Amniotic epithelial cell (primary cell): ENCODE measurements at places on chromosomes 6 and 20.

- no peak for DNase-seq
Measured at GRCh38 chr20:57840066-57840465, 130.3 kb upstream of the PMEPA1 start.

DNA sequence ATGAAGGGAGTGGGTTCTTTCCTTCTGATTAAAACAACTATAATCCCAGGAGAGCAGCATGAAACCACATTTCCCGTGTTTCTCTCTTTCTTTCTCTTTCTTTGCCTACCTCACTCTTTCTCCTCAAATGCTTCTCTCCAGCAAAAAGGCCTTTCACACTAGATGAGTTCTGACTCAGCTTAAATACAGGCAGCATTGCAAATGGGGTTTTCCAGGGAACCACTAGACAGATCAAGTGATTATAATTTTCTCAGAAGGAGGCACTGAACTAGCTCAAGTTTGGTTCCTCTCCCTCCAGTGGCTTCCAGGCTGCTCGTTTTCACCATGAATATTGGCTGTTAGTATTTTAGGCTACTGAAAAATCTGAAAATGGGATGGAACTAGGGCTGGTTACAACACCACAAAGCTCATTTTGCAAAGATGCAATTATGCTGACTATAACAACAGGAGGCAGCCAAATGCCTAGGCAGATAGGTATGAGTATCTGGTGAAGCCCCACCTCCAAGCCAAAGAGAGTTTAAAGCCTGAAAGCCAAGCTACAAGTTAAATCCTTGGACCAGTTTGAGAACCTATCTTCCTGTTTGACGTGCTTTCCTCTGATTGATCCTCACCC lies 260.0 kb downstream of the MMUT start:
- DNase-seq = peak; percentile 11

DNA sequence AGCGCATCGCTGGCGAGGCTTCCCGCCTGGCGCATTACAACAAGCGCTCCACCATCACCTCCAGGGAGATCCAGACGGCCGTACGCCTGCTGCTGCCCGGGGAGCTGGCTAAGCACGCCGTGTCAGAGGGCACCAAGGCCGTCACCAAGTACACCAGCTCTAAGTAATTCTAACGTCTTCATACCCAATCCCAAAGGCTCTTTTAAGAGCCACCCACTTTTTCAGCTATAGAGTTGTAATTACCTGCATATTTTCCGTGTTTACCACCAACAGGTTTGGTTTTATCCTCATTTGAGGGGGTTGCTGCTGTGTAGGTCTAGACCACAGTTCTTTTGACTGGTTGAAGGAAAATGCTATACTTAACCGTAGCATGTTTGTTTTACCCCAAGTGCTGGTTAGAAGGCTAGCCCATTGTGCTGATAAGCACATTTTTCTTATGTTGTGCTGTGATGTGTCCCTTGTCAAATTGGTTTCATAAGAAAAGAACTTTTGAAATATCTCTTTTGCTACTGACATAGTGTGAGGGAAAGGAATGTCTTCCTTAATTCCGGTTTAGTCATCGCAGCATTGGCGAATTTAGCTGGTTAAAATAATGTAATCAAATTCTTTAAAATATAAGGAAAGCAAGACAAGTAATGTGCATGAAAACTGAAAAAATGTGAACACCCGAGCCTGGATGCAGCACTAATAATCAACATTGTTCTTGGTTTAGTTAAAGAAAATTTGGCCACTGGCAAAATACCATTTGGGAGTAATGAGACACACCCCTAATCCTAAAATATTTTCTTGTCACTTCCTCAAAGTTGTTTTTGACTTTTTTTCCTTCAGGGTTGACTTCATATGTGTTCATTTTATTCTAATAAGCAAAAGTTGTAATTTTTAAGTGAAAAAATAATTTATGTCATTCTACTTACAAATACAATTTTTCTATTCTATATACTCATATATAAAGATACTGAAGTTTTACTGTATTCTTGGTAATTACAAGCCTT lies 112.8 kb downstream of the HFE start:
- DNase-seq = peak; percentile 70

GRCh38 chr6:143141442-143141841 lies 80.8 kb downstream of the AIG1 start:
- no peak for DNase-seq

DNA sequence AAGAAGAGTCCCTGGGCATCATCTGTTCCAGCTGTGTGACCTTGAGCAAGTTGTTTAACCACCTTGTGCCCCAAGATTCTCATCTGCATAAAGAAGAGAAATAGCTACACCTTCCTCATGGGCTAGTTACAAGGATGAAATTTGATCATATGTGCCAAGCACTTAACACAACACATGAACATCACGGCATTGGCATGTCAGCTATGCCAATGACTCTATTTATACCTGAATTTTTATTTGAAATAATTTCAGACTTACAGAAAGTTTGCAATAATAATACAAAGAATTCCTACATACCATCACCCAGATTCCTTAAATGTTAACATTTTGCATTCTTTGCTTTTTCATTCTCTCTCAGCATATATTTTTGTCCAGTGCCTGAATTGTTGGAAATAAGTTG lies 21.0 kb upstream of the TCF15 start:
- DNase-seq = no peak

DNA sequence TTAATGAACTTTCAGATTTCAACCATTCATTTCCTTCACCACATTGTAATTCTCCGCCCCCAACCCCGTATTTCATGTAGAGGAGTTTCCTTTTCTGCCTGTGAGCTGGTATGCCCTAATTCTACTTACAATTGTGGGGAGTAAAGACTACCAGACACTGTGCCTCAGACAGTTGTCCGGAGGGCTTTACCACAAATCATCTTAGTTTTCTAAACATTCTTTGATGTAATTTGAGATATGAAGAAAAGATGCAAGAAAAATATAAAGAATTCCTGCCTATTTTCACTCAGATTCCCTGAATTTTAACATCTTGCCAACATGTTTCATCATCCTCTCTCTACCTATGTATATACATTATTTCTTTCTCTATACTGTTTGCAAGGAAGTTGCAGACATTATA lies 28.3 kb upstream of the LOC128125822 start:
- peak; percentile 33 for DNase-seq

DNA sequence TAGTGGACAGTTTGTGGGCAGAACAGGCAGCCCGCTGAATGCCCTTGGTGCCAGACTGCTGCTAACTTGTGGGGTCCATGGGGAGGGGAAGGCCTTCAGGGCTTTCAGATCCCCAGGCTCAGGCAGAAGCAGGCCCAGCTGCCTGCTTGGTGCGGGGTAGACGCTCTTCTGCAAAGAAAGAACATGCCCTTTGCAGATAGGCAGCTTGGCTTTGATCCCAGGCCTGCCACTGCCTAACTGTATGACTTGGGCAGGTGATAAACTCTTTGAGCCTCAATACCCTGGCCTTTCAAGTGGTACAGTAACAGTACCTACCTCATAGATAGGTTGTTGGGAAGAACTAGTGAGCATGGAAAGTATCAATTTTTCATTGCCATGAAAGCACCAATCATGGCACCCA lies 28.4 kb downstream of the CHMP4B start:
- peak; percentile 21 for DNase-seq

DNA sequence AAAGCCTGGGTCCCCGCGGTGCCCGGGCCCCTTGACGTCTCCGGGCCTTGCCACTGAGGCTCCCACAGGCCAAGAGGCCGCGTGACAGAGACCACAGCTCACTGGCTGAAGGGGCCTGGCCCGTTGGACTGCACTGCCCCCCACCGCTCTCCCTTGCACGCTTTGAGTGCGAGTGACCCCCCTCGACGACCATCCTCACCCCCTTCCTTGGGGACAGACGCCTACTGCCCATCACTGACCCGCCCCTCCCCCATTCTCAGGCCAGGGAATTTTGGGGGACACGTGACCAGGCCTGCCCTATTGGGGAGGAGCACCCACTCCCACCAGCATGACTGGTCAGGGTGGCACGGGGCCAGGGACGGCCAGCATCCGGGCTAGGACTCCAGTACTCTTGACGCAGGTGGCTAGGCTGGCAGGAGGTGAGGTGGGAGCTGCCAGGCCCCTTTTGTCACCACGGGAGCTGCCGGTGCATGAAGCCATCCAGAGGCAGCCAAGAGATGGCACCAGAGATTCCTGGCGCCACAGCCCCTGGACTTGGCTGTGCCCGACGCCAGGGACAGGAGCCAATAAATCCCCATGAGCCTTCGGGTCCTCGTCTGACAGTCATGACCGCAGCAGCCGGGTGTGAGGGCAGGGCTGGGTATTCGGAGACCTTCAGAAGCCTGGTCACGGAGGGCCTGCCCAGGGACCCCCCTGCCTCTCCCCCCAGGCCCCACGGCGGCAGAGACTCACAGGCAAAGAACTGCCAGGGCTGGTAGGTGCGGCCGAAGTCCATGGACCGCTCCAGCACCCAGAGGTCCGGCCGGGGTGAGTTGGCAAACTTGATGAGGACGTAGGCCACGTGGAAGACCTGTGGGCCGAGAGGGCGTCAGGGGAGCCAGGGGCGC lies 14.5 kb downstream of the LAMA5 start:
- no peak for DNase-seq

DNA sequence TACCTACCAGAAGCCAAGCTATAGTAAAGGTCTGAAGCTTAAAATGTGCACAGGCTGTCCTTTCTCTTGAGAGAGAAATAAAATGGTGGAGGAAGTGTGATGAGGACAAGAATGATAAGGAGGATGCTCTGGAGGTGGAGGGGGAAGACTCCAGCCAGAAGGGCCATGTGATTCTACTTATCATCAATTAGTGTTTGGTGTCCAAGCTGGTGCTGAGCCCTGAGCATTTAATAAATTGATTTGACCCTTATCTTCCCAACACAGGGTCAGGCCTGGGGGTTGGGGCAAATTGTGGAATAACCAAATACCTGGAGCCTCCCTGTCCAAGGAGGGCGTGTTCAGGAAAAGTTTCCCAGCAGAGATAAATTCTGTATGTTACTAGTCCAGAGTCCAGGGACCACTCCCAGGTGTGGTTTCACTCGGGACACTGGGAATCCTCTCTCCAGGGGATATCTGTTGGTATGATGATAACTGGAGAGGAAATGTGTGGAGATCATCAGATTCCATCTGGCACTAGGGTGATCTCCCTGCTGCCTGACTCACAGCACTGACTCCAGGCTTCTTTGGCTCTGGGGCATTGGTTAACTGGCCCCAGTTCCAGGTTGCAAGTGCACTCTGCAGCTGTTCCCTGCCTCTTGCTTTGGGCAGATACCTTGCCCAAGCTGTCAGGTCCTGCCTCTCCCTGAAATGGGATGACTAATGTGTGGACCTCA lies 3.8 kb upstream of the MYBL2 start:
- no peak for DNase-seq

DNA sequence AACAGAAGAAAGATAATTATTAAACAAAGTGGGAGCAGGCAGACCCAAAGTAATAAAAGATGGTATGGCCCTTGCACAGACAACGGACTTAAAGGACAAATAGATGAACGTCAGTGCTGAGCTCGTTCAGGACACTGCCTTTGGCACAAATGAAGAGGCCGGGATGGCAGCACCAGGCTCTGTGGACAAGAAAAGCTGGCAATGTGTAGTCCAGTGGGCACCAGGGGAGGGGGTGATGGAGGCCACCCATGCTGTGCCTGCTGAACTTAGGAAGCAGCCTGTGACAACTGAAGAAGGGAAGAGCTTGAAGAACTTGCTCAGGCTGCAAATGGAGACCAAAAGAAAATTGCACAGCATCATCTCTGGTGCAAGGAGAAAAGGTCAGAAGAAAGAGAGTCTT lies 131.0 kb downstream of the ANKRD60 start:
- no peak for DNase-seq

- no peak for DNase-seq
Measured at GRCh38 chr6:25166955-25167748, 112.0 kb upstream of the CARMIL1 start.

DNA sequence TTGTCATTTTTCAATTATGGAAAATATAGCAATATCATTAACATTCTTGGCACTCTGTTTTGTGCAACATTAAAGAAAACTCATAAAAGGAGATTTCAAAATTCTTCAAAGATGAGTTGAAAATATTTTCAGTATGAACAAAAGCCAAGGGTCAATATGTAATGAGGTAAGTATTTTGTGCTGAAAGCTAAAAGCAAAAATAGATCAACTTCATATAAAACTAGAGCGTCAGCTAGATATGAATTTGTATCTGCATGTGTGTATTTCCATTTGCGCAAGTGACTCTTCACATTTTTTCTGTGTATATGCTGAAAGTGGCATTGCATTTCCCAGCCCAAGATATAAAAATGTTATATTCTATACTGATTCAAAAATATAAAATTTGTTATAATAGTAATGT lies 492.1 kb upstream of the EYS start:
- no peak for DNase-seq

- DNase-seq = no peak
Measured at GRCh38 chr20:24821391-24821790, 127.7 kb upstream of the CST7 start.

- DNase-seq = no peak
Measured at GRCh38 chr6:84442208-84442607, 214.8 kb upstream of the CEP162 start.

DNA sequence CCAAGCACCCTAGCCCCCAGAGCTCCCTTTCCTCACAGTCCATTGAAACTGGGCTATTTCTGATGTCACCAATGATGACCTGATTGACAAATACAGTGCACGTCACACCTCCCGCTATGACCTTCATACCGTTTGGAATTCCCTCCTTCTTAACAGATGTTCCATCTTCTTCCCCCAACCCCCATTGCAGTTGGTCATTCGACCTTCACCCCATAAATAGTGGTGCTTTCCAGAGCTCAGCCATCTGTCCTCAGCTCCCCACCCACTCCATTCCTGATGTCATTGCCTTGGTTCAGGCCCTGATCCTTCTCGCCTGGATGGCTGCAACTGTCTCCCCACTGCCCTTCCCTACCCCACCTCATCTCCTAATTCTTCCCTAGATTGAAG lies 198.5 kb downstream of the SOD2 start:
- DNase-seq = no peak

DNA sequence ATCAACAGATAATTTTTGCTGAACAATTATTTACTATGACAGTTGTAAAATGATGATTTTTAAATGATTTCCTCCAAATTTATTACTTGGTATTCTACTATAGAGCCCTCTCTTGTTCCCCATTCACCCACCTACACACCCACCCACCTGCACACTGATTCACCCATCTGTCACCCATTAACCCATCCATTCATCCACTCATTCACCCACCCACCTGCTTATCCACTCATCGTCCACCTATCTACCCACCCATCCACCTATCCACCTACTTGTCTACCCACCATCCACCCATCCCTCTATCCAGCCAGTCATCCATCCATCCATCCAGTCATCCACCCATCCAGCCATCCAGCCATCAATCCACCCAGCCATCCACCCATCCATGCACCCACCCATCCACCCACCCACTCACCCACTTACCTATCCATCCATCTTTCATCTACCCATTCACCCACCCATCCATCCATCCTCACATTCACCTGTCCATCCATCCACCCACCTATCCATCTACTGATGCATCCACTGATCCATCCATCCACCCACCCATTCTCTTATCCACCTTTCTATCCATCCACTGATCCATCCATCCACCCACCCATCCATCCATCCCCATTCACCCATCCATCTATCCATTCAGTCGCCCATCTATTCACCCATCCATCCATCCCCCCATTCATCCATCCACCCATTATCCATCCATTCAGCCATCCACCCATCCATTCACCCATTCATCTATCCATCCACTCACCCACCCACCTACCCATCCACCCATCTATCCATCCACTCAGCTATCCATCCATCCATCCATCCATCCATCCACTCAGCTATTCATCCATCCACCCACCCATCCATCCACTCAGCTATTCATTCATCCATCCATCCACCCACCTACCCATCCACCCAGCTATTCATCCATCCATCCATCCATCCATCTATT lies 72.0 kb downstream of the SYNJ2 start:
- DNase-seq = no peak
